ENCODE measurements at places on chromosomes 2 and 18.

DNA sequence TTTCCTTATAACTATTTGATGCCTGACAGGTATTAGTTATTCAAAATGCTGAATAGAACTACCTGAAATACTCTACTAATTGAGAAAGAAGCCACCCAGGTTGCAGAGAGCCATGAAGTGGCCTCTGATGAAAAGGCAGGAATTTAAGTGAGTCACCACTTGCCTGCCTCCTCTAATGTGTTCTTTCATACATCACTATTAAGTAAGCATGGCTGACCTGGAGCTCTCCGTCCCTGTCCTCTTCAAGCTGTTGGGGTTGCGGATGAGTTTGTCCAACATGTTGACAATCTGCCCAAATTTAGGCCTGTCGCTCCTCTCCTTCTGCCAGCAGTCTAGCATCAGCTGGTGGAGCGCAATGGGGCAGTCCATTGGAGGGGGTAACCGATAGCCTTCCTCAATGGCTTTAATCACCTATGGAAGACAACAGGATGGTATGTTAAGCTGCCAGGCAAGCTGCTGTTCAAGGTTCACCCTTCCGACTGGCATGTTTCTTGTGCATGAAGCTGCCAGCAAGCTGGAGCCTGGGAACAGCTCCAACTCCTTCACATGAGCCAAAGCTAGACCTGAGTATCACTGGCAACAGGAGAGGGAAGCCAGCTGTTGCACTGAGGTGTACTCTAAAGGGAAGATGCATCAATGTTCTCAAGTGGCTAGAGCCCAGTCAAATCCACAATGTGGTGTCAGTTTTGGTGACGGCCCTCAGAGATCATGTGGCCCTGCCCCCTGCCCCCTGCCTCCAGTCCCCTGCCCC, 142.2 kb downstream of the EPHA4 start:
- DNase-seq = no peak

DNA sequence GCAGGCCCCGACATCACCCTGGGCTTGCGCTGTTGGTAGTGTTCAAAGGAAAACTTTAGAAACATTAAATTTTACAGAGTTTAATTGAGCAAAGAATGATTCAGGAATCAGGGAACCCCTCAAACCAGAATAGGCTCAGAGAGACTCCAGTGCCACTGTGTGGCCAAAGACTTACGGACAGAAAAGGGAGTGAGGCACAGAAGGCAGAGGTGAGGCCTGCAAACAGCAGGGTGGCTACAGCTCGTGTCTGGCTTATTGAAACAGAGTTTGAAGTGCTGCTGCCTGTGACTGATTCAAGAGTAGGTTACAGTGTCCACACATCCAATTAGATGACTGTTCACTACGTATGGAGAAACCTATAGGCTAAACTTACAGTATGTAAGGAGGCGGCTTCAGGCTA, 2.4 kb upstream of the CTDP1 start:
- no peak for DNase-seq

DNA sequence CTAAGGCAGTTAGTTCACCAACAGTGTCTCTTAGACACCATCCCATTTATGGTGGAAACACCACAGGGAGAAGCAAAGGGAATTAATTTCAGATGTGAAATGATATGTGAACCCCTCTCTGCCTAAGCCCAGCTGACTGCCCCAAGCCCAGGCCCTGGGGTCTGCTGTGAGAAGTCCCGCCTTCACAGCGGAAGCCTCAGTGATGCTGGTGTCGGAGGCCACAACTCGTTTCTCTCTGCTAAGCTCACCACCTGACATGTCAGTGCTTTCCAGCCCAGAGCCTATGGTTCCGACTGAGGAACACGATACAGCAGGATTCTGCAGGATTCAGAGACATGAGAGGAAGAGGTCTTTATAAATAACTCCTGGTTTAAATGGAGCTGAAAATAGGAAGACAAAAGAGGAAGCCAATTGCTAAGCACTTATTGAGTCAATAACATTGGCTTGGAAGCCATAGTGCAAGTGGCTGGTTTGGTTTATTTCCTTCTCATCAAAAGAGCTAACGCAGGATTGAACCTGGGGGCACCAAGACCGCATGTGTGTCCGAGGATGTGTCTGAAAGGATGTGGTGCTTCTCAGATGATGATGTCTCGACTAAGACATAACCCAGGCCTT, 21.9 kb upstream of the LOXHD1 start:
- DNase-seq = no peak

- DNase-seq = no peak
Observed at GRCh38 chr2:190093793-190094192, 31.3 kb upstream of the MSTN start.

- no peak for DNase-seq
Observed at GRCh38 chr2:5234563-5234962, 457.6 kb upstream of the SOX11 start.

- no peak for DNase-seq
Observed at GRCh38 chr2:2726163-2726562, 395.1 kb upstream of the MYT1L start.

All from activated T-cell treated with anti-CD3 and anti-CD28 coated beads for 4 hours (primary cell).